Activated T-helper 1 cell treated with anti-CD3 and anti-CD28 coated beads, Interleukin-12 subunit alpha, Interleukin-12 subunit beta, Interleukin-2, Interleukin-4 antibody, amounts not matched to agents 30 ng/mL and 10 ng/mL and 1 ng/mL, durations not matched to agents 14 hours and 24 hours and 36 hours (primary cell): ENCODE measurements at places on chromosomes 7 and 10. TPM values are rescaled to one million over a fixed set of nuclear protein-coding genes. Genes with fewer than 3 reads are reported as not detected.

DNA sequence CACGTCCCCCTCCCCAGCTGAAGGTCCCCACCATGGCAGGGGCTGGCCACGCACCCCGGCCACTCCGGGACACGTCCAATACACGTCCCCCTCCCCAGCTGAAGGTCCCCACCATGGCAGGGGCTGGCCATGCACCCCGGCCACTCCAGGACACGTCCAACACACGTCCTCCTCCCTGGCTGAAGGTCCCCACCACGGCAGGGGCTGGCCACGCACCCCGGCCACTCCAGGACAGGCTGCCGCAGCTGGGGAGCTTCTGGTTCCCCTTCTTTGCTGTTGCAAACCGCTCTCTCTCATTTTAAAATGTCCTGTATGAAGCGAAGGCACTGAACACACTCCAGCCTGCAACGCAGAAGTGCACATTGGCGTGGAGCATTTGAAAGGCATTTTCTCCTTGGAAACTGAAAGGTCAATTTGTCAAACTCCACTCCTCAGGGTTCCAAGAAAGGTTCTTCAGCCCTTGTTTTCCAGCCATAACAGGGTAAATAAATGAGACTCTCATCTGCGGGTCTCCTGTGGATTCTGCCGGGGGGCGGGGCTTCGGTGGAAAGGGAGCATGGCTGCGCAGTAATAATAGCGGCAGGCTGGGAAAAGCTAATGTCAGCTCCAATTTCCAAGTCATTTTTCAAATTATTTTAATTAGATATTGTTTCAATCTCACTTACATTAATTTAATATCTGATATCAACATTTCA is 580.3 kb downstream of the DNAJB6 start:
- no peaks in the 10 kb centered on the region for H3K4me1 ChIP-seq
- no peak for DNase-seq
- H3K36me3 ChIP-seq, result no peaks in the 10 kb centered on the region

GRCh38 chr7:112266141-112266540 is 59.6 kb downstream of the ZNF277 start:
- no peak overlapping the region for H3K27ac ChIP-seq
- H3K27me3 ChIP-seq, result no peaks in the 10 kb centered on the region
- no peaks in the 10 kb centered on the region for H3K36me3 ChIP-seq
- no peak overlapping the region for H3K4me3 ChIP-seq

GRCh38 chr7:114107522-114107921 is 188.7 kb upstream of the PPP1R3A start:
- H3K4me3 ChIP-seq, result no peak overlapping the region
- no peak overlapping the region for H3K27ac ChIP-seq
- H3K4me1 ChIP-seq, result no peaks in the 10 kb centered on the region

GRCh38 chr7:25897261-25897782 is 254.7 kb upstream of the NFE2L3 start:
- peaks cover 3% of the 10 kb centered on the region for H3K36me3 ChIP-seq
- no peak overlapping the region for H3K4me3 ChIP-seq
- no peak overlapping the region for H3K27ac ChIP-seq
- DNase-seq, result no peak
- H3K27me3 ChIP-seq, result peaks cover 3% of the 10 kb centered on the region

- peaks cover 6% of the 10 kb centered on the region for H3K27me3 ChIP-seq
- peaks cover 2% of the 10 kb centered on the region for H3K36me3 ChIP-seq
- DNase-seq, result no peak
- no peak overlapping the region for H3K27ac ChIP-seq
Measured at GRCh38 chr10:62430881-62431280, 56.7 kb downstream of the ZNF365 start.

DNA sequence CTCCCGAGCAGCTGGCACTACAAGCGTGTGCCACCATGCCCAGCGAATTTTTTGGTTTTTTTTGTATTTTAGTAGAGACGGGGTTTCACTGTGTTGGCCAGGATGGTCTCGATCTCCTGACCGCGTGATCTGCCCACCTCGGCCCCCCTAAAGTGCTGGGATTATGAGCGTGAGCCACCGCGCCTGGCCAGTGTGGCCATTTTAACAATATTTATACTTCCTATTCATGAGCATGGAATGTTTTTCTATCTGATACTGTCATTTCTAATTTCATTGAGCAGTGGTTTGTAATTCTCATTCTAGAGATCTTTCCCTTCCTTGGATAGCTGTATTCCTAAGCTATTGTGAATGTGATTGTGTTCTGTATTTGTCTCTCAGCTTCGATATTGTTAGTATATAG is 96.2 kb downstream of the GLCCI1 start:
- H3K27me3 ChIP-seq, result no peaks in the 10 kb centered on the region
- H3K4me1 ChIP-seq, result peaks cover 17% of the 10 kb centered on the region
- no peak overlapping the region for H3K27ac ChIP-seq

Gene DPP6
- total RNA-seq, result not detected in 2 replicates

Gene MRM2
- 47.8 and 48.6 TPM in 2 replicates for total RNA-seq

Gene HOXA7
- total RNA-seq, result not detected in 2 replicates

Gene ZP3
- total RNA-seq, result 4.0 and 4.2 TPM in 2 replicates

Gene NIPSNAP2
- 49.4 and 50.0 TPM in 2 replicates for total RNA-seq

Gene SPACDR
- total RNA-seq, result 2.8 and 2.9 TPM in 2 replicates
